ENCODE measurements at places on chromosomes 6 and 20.

DNA sequence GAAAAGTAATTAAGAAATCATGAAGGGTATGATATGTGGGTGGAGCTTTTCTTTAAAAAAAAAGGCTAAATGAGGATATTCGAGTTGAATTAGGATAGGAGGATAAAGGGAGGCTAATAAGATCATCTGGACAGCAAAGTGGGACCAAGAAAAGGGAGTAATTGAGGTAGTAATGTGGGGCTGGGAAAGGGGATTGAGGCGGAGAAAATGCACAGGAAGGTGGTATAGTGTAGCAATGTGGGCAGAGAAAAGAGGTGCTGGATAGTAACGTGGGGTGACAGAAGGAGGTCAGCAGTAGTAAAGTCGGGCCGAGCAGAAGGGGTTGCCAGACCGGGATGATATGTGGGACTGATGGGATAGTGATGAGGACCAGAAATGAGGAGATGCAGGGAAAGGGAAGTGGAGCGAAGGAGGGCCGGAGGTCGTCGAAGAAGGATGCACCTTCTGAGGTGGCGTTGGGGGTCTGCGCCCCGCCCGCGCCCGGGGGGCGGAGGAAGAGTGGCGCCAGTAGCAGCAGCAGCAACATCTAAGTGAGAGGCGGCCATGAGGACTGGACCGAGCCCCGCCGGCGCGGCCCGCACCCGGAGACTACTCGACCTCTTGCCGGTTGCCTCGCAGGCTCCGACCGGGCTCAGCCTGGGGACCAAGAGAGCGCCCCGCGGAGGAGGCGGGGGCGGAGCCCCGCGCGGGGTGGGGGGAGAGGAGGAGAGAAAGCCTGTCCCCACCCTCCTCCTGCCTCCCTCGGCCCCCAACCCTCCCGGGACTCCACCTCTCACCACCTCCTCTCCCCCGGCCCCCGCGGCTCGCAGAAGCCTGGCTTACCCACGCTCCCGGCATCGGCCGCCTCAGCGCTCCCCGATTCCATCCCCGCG, 887 bp downstream of the GABBR1 start:
- DNase-seq = peak; percentile 76

GRCh38 chr6:16564436-16564835, 196.8 kb downstream of the ATXN1 start:
- no peak for DNase-seq

DNA sequence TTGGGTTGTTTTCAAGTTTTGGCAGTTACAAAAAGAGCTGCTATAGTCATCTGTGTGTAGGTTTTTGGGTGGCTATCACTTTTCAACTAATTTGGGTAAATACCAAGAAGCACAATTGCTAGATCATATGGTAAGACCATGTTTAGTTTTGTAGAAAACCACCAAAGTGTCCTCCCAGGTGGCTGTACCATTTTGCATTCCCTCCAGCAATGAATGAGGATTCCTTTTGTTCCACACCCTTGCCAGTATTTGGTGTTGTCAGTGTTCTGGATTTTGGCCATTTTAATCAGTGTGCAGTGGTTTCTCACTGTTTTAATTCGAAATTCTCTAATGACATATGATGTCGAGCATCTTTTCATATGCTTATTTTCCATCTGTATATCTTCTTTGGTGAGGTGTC, 457.5 kb upstream of the ARID1B start:
- no peak for DNase-seq

- no peak for DNase-seq
Measured at GRCh38 chr6:78770765-78771164, 96.6 kb upstream of the IRAK1BP1 start.

DNA sequence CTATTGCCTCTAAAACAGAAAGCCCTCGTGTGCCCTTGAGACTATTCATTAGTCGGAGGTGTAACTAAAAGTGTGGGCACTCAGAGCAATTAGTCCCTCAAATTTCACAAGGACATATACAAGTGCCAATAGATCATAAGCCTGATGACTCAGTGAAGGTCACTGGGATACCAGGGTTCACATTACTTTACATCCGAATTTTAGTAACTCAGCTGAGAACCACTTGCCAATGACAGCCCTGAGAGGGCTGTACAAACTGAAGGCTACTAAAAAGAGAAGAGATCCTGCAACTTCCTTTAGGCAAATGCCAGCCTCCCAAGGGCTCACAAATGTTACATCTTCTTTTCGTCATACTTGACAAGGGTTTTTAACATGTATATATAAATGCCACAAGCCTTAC, 369.6 kb downstream of the TENT5A start:
- DNase-seq = no peak

DNA sequence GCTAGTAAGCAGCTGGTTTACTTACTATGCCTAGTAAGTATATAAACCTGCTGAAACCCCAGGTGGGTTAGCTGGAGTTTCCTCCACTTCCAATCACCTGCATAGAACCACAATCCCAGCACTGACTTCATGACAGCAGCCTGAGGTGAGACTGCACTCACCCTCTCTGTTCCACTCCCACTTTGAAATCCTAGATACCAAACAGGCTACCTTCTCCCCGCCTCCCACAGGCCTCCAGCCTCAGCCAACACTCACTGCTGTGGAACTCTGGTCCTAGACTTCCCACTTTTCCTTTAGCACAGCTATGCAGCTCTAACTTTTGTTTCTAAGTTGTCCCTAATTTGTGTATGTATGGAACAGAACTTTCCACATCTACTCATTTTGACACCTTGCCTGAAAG, 149.7 kb upstream of the ARID1B start:
- no peak for DNase-seq

DNA sequence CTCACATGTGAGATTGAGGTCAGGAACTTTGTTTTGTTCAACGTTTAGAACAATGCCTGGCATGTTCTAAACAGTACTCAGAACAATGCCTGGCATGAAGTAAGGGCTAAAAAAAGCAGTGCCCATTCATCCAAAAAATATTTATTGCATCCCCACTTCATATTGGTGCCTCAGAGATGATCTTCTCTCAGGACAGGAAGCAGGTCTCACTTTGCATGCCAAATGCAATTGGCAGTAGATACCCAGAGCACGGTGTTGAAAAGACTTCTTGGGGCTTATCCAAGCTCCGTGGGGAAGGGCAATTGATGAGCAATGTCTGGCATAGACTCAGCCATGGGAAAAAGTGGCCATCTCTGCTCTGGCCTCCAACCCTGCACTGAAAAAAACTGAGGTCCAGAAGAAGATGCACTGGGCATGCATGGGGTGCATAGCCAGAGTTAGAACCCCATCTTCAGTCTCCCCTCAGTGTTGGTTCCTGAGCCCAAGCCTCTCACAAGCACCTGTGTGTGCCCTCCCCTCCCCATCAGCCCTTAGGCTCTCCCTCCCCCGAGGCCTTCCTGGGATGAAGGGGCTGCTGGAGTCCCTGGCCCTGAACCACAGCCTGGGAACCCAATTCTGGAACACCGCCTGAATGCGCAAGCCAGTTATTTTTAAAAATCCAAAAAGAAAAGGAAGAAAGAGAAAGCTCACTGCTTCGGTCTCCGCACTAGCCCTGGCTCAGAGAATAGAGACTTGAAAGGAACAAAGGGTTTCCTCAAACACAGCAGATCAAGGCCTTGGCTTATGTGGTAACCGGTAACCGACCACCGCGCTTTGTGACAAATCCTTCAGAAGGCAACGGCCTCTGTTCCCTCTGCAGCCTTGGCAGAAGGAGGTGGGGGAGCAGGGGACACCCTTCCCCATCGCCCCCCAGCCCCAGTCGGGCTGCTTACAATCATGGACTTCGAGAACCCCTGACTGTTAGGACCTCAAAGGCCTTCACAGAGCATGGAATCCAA, 78.5 kb upstream of the SIRPA start:
- DNase-seq = no peak

DNA sequence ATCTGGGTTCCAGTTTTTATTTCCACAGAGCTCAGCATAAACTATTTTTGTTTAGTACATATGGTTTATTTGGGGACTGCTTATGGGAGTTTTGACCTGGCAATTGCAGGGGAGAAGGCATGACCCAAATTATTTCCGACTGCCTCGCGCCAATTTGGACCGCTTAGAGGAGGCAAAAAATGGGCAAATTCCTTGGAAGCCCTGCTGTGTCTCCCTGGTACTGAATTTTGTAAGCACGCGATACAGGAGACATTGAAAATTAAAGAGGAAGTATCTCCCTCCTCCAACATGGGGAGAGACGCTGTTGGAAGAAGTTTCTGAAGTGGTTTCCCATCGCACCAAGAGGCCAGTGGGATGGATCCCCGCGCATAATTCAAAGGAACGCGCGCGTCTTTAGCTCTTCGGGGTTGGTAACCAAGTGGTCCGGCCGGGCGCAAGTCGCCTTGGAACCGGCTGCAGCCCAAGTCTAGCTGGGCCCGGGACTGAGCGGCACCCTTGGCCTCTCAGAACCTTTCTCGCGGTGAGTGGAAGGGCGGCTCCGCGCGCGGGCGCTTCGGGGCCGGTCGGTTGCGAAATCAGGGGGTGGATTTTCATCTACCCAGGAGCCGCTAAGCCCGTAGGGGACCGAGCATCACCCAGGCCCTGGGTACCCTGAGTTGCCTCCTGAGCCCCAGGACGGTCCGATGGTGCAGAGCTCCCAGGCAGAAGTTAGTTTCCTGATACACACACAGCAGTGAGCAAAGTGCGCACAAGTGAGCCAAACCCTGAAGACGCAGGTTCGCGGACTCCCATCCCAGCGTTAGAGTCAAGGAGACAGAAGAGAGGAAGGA, 6.2 kb downstream of the NKX2-2 start:
- DNase-seq = no peak

DNA sequence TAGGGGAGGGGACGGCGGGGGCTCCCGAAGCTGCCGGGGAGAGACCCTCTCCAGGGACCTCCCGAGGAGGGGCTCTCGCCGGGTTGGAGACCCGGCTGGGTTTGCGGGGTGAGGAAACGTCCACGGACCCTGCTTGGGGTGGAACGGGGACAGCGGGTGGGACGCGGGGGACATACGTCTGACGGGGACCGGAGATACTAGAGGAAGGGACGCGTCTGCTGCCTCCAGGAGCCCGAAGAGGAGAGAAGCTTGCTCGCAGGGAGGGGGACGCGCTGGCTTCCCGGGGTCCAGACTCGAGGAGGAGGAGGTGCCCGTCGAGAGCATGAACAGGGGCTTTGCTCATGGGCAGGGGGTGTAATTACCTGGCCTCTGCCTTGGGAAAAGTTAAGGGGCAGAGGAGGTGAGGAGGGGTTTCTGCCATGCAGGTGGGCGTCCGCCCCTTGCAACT, 593 bp downstream of the DNMT3B start:
- no peak for DNase-seq

DNA sequence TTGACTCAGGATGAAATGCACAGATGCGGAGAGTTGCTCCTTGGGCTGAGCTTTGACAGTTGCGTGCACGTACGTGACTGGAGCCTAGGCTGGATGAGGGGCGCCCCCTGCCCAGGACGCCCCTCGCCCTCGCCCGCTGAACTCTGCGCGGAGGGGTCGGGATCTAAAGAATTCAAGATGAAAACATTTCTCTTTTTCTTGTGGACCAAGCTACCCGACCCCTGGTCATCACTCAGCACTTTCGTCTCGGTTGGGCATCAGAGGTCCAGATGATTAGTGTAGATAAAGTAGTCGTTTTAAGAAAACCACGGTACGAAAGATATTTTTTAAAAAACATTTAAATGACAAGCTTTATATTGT, 700 bp downstream of the DTD1 start:
- no peak for DNase-seq

DNA sequence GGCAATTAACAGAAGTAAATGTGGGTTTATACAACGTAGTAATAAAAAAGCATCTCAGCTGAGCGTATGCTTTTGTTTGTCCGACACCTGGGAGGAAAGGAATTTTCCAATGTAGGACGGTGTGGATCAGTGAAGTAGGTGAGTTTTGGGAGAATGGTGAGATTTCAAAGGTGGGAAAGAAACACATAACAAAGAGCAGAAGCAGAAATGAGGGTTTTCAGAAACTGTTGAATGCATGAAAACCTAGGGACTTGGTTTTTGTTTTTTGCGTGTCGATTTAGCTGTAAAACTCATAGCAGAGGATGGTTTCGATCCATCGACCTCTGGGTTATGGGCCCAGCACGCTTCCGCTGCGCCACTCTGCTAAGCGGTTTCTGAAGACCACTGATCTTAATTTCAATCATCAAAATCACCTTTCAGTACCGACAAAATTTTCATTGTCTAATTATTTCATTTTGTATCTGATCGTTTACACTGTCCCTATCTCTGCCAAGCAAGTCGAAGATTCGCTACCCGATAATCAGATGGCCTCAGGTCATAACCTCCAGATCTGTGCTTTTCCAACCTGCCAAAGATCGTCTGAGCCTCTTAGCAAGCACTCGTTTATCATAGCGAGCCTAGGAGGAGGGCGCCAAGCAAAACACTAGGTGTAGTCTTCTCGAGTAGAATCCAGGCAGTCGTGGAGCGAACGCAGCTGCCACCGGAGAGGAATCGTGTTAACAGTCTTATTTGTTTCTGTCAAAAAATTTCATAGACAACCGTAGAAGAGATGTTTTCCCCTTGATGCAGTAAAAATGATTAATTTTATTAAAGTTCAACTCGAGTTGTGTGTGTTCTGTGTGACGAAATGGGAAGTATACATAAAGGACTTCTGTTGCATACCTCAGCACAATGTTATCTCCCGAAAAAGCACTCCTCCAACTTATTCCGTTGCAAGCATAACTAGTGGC, 20.9 kb upstream of the POM121L2 start:
- DNase-seq = peak; percentile 55

GRCh38 chr6:40695114-40695513, 108.0 kb upstream of the LRFN2 start:
- DNase-seq = no peak

DNA sequence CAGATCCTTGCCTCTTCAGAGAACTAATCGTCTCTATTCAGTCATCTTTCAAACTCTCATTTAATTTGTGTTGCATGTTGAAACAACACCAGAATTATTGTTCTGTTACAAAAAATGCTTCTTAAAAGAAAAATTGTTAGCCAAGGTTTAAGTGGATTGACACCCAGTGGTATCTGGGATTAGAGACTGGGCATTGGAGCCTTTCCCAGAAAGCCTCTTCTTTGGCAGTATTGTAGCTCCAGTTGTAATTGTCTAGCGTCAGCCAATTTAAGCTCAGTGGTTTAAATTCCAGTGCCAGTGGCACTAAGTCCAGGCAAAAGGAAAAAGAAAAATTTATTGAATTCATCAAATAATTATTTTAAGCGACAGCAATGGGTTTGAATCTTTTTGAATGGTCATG, 801 bp downstream of the CCDC28A start:
- no peak for DNase-seq

GRCh38 chr6:86682297-86682696, 255.0 kb upstream of the HTR1E start:
- no peak for DNase-seq

Measured in CD4-positive, alpha-beta T cell treated with Interleukin-15 for 1 hour (primary cell).